Activated T-helper 2 cell treated with anti-CD3 and anti-CD28 coated beads, Interferon-gamma antibody, Interleukin-2, Interleukin-4, amounts not matched to agents 10 μg/mL and 5 μg/mL and 100 μg/mL, durations not matched to agents 14 hours and 24 hours and 36 hours (primary cell): ENCODE measurements at places on chromosomes 3 and 15.

DNA sequence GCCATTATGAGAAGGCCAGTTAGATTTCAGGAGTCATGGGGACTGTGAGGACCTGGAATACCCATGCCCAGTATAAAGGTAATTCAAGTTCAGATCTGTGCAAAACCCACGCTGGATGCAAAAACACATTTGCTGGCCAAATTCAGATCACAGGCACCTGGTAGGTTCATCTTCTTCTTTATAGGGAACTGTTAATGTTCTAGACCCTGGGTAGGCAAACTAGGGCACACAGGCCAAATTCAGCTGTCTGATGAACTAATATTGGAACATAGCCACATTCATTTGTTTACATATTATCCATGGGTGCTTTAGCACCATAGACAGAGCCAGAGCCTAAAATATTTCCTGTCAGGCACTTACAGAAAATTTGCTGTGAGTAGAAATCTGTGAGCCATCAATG is 241.4 kb downstream of the PTPRG start:
- H3K27ac ChIP-seq = no peak overlapping the region
- no peaks in the 10 kb centered on the region for H3K27me3 ChIP-seq
- H3K4me1 ChIP-seq = no peaks in the 10 kb centered on the region
- H3K36me3 ChIP-seq = no peaks in the 10 kb centered on the region
- H3K4me3 ChIP-seq = no peak overlapping the region
- no peak for DNase-seq

GRCh38 chr3:16842272-16843270 is 42.2 kb upstream of the PLCL2 start:
- peak overlapping the region; percentile 94 for H3K27ac ChIP-seq
- H3K4me3 ChIP-seq = peak overlapping the region; percentile 75

DNA sequence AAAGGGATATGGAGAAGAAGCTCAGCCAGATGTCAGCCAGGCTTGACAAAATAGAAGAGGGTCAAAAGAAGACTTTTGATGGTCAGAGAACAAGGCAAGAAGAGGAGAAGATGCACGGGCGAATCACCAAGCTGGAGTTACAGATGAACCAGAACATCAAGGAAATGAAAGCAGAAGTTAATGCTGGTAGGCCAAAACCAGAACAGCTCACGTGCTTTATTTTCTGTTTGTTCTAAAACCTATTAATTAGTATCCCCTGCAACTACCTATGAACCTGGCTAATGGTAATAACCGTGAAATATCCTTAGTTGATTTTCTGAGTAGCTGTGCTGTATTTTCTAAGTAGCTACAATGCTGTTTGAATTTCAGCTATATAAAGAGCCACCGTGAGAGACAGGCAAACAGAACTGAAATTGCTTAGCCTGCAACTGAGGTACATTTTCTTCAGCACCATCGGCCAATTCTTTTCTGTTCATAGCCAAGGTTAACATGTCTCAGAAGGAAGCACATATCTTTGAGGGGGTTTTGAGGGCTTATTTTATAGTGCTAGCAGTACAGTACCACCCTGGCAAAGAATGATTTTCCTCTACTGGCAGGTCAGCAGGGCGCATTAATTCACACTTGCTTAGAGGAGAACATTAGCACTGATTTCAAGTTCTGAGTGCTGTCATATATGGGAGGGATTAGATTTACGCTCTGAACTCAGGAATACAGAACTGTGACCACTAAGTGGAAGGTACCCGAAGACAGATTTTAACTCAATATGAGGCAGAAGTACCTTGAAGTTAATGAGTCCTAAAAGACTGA is 78.9 kb downstream of the FAM81A start:
- H3K4me3 ChIP-seq = no peak overlapping the region
- no peaks in the 10 kb centered on the region for H3K4me1 ChIP-seq
- peaks cover 10% of the 10 kb centered on the region for H3K27me3 ChIP-seq
- no peak overlapping the region for H3K27ac ChIP-seq
- H3K36me3 ChIP-seq = no peaks in the 10 kb centered on the region

GRCh38 chr3:30453360-30454039 is 152.9 kb upstream of the TGFBR2 start:
- H3K4me1 ChIP-seq = no peaks in the 10 kb centered on the region
- H3K27ac ChIP-seq = no peak overlapping the region
- DNase-seq = no peak
- H3K27me3 ChIP-seq = peaks cover 7% of the 10 kb centered on the region

- no peaks in the 10 kb centered on the region for H3K27me3 ChIP-seq
- H3K4me3 ChIP-seq = peak overlapping the region; percentile 95
- no peak for DNase-seq
- H3K4me1 ChIP-seq = peaks cover 36% of the 10 kb centered on the region
- H3K27ac ChIP-seq = peak overlapping the region; percentile 72
Observed at GRCh38 chr15:41828807-41829141, 882 bp downstream of the JMJD7 start.

GRCh38 chr3:120683213-120683612 is 1.2 kb upstream of the HGD start:
- H3K27me3 ChIP-seq = no peaks in the 10 kb centered on the region
- no peaks in the 10 kb centered on the region for H3K36me3 ChIP-seq
- H3K27ac ChIP-seq = no peak overlapping the region
- DNase-seq = no peak
- peaks cover 10% of the 10 kb centered on the region for H3K4me1 ChIP-seq

GRCh38 chr3:192514081-192514753 is 213.1 kb downstream of the FGF12 start:
- H3K4me1 ChIP-seq = no peaks in the 10 kb centered on the region
- H3K4me3 ChIP-seq = no peak overlapping the region
- H3K27me3 ChIP-seq = peaks cover 34% of the 10 kb centered on the region
- no peaks in the 10 kb centered on the region for H3K36me3 ChIP-seq
- no peak overlapping the region for H3K27ac ChIP-seq
- DNase-seq = no peak

DNA sequence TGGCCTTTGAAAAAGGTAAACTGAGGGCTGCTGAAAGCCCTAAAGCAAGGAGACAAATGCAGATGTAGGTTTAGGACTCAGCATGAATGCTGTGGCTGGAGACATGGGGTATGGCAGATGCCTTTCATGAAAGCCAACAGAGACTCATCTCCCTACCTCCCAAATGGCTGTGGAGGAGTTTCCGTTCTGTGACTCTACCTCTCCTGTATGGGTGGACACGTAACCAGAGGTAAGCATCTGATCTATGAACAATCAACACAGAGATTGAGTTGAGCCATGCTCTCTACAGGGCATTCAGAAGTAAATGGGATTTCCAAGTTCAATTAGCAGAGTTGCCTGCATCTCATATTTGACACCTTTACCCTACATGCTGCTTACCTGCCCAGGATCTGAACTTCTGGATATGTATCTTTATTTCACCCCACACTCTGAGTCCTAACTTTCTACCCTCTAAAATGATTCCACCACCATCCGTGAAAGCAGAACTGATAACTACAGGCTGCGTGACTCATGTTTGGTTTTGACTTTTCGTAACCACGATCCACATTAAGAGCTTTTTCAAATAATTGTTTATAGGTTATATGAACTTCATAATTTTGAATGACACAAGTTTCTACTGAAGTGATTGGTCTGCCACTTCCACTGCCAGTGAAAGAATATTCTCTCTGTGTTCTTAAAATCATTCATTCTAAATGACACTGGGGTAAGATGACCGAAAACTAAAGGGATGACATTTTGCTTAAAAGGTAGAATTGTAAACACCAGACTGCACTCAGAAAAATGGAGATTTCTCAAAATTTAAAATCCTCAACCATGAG is 1058.7 kb downstream of the FHIT start:
- H3K4me1 ChIP-seq = peaks cover 52% of the 10 kb centered on the region
- H3K27ac ChIP-seq = peak overlapping the region; percentile 86
- H3K4me3 ChIP-seq = peak overlapping the region; percentile 14
- H3K36me3 ChIP-seq = peaks cover 28% of the 10 kb centered on the region
- no peak for DNase-seq
- no peaks in the 10 kb centered on the region for H3K27me3 ChIP-seq

- peaks cover 19% of the 10 kb centered on the region for H3K4me1 ChIP-seq
- H3K27me3 ChIP-seq = no peaks in the 10 kb centered on the region
- no peak for DNase-seq
- H3K4me3 ChIP-seq = no peak overlapping the region
Observed at GRCh38 chr3:23826382-23827064, 20.8 kb downstream of the UBE2E1 start.

- no peaks in the 10 kb centered on the region for H3K27me3 ChIP-seq
- no peak for DNase-seq
- H3K36me3 ChIP-seq = peaks cover 16% of the 10 kb centered on the region
- H3K4me3 ChIP-seq = no peak overlapping the region
- H3K27ac ChIP-seq = no peak overlapping the region
- peaks cover 13% of the 10 kb centered on the region for H3K4me1 ChIP-seq
Observed at GRCh38 chr3:67381667-67382272, 272.6 kb downstream of the SUCLG2 start.

DNA sequence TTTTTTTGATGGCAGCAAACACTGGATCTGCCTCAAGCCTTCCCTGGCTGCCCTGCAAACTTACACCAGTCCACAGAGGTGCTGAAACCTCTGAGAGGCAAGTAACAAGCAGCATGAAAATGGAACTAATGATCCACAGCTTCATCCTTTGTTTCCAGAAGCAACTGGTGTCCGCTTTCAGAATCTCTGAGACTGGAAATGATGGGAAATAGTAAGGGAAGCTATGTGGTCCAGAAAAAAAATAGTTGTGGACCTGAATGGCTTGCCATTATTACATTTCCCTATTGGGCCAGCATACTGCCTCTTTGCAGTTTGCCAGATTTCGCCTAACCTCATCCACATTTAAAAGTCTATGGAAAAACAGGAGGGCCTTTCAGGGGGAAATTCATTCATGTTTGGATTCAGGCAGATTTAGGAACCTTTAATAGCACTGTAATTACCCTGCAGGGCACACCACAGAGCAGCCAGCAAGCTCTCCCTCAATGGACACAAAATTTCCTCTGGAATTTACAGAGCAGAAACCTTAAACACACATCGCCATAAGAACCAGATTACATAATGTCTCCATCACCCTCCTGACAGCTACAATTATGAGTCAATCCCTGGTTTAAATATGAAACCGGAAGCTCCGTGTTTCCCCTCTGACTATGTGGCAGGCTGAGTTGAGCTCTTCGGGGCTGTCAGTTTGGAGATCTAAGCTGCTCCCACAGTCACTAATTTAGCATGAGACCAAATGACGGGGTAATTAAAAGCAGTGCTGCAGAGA is 134.4 kb downstream of the TMCO5A start:
- DNase-seq = peak; percentile 24
- peaks cover 26% of the 10 kb centered on the region for H3K4me1 ChIP-seq
- peaks cover 67% of the 10 kb centered on the region for H3K27me3 ChIP-seq
- H3K27ac ChIP-seq = no peak overlapping the region
- H3K4me3 ChIP-seq = no peak overlapping the region

GRCh38 chr3:37161351-37161750 is 13.0 kb downstream of the LRRFIP2 start:
- no peaks in the 10 kb centered on the region for H3K27me3 ChIP-seq
- peaks cover 45% of the 10 kb centered on the region for H3K36me3 ChIP-seq
- no peak overlapping the region for H3K4me3 ChIP-seq
- no peak for DNase-seq

DNA sequence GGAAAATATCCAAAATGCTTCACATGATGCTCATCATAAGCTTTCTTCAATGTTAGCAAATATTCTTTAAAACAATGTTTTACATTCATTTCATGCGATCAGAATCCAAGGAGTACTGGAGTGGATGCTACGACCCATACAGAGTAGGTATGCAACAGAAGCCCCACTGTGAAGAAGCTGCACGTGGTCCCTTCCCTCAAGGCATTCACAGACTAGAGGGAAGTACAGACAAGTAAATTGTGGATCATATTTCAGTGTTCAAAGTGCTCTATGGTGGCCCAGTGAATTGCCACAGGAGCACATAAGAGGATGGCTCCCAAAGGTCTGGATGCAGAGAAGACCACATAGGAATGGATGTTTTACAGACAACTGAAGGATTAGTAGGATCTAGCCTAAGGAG is 789.9 kb downstream of the IGSF11 start:
- no peak for DNase-seq
- no peaks in the 10 kb centered on the region for H3K36me3 ChIP-seq
- H3K4me1 ChIP-seq = no peaks in the 10 kb centered on the region
- no peak overlapping the region for H3K4me3 ChIP-seq
- H3K27me3 ChIP-seq = no peaks in the 10 kb centered on the region
